Activated CD4-positive, alpha-beta T cell treated with anti-CD3 and anti-CD28 coated beads for 36 hours (primary cell): ENCODE measurements at places on chromosomes 12 and 14. TPM values are rescaled to one million over a fixed set of nuclear protein-coding genes. Genes with fewer than 3 reads are reported as not detected.

DNA sequence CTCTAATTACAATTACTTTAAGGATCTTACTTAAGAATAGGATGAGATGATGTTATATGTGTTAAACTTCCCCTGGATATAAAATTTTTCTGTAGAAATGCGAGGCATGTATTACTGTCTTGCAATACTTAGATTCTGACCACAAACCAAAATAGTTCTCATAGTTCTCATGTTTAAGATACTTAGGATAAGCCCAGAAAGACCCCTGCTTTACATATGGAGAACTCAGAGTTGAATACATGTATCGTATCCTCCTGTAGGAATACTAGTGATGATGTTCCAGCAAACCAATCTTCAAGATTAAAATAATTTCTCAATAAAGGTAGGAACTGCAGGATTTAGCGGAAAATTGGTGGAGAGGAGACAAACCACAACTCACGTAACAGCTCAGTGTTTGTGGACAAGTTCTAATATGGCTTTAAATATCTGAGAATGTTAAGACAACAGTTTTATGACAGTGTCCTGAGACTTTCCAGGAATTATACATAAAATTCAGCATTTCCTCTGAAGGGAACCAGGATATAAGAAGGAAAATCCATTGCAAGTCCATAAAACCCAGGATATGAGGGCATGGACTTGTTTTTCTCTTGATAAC is 114.7 kb upstream of the CRY1 start:
- DNase-seq = no peak

DNA sequence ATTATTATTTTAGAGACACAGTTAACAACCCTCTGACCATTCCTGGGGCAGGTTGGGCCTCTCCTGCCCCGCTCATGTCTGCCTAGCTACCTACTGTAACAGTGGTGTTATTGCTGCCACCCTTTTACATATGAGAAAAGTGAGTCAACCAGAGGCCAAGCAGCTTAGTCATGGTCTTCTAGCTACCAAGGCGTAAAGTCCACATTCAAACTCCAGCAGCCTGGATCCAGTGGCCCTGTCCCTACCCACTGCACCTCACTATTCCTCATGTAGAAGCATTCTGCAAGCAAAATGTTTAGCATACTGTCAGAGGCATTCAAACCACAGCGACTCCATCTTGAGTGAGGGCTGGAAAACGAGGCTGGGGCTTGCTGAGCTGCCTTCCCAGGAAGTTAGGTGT is 95.8 kb downstream of the SLC15A4 start:
- no peak for DNase-seq

Gene ZNF384
- 79.0 TPM for total RNA-seq

DNA sequence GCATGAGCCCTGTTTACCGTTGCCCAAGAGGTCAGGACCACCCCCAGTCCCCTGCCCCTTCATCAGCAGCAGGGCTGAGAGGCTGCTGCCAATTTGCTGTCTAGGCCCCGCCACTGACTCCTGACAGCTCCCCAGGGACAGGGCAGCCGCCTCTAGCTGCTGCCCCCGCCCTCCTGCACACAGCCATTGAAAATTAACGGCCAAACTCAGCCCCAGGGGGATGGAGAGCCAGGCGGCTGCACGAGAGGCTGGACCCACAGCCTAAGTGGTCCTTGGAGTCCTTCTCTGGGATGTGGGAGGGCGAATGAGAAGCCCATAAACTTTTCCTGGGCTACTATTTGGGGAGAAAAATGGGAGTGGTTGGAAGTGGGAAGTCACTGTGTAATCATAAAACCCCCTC is 4.6 kb downstream of the FOXN4 start:
- no peak for DNase-seq

Gene FITM1
- total RNA-seq = not detected

- DNase-seq = no peak
Observed at GRCh38 chr12:129902371-129903091, 1.3 kb downstream of the TMEM132D start.
